ENCODE measurements at places on chromosomes 3 and 15.

GRCh38 chr15:99764522-99764921 is 31.3 kb upstream of the LYSMD4 start:
- no peak for DNase-seq

DNA sequence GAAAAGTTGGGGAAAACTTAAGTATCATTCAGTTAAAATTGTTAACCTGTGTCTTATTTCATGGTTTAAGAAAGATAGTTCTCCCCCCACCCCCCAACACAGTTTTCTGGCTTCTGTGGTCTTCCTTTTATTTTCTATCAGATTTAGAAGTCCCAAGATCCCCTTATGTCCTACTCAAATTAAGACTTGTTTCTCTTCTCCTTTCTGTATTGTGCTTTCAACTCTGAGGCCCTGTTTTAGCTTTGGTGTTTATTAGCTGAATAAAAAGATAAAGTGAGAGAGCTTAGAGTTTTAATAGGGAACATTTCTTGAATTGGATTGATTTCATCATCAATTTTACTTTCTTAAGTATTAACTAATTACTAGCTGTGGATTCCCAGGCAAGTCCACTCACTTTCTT is 62.6 kb downstream of the AKAP13 start:
- DNase-seq = no peak

DNA sequence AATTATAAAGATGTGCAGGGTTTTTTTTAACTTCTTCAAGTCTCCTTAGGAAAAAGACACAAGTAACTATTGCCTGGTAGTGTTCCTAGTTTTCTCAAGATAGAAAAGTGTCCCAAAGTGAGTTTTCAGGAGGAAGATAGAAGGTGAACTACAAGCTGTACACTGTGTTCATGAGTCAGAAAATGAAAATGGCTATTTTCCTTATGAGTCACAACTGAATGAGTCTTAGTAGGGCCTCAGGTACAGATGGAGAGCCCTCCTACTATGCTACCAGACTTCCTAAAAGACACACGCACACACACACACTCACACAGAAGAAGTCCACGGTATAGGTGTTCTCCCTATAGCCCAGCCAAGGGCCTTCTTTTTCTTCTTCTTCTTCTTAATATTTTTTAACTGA is 3.1 kb downstream of the MYO1E start:
- no peak for DNase-seq

DNA sequence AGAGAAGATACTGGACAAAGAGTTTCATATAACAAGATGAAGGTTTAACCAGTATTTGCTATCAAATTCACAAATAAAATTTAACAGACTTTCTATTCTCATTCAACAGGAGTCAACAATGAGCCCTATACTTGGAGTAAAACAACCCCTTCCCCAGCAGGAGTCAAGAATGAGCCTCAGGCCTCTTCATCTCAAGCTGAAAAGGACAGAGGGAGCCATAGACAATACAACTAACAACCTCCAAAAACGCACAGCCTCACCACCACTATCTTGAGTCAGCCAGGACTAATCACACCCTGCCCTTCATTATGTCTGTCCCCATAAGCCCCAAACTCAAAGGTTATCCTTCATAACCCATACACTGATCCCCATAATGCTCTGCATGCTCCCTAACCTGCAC is 36.4 kb downstream of the ETFA start:
- no peak for DNase-seq

DNA sequence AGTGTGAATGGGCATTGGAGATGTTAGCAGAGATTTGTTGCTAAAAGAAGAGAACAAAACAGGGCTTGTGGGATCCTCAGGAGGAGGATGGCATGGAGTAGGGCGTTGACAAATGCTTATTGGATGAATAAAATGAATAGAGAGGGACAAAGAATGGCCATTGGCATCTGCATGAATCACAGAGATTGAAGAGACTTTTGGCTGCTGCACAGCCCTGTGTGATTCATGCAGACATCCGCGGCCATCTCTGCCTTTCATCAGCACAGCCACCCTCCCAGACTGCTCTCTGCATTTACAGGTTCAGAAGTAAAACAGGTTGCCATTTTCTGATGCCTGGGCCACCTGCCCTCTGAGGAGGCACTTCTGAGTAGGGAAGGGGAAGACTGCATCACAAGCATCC is 397.9 kb downstream of the EPHB1 start:
- no peak for DNase-seq

GRCh38 chr3:185900228-185900627 is 37.6 kb downstream of the TRA2B start:
- no peak for DNase-seq

DNA sequence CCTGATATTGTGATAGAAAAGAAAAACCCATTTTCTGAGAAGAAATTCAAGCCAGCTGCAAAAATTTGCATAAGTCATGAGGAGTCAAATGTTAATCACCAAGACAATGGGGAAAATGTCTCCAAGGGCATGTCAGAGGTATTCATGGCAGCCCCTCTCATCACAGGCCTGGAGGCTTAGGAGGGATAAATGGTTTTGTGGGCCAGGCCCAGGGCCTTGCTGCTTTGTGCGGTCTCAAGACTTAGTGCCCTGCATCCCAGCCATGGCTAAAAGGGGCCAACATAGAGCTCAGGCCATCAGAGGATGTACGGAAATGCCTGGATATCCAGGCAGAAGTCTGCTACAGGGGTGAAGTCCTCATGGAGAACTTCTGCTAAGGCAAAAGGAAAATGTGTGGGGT is 631.1 kb downstream of the NLGN1 start:
- no peak for DNase-seq

DNA sequence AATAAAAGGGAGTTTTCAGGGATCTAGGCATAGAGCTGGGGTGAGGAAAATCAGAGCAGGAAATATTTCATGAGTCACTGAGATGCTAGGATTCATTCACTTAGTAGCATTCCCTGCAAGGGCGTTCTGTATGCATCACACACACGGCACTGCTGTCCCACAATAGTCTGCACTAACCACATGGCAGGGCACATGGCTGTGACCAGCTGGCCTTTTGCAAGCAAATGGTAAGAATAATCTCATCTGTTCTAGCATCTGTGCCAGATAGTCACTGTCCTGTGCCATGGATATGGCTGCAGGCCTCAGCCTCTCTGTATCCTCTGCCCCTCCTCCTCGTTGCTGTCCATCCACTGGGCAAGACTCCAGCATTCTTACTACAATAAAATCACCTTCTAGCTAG is 37.8 kb downstream of the BOC start:
- DNase-seq = no peak

- no peak for DNase-seq
Measured at GRCh38 chr15:89833966-89834365, 19.3 kb upstream of the ANPEP start.

GRCh38 chr15:47820747-47821319 is 103.5 kb downstream of the SEMA6D start:
- no peak for DNase-seq

- DNase-seq = no peak
Measured at GRCh38 chr3:105503191-105503593, 136.5 kb downstream of the ALCAM start.

- no peak for DNase-seq
Measured at GRCh38 chr15:77612958-77613601, 19.6 kb downstream of the LINGO1 start.

- no peak for DNase-seq
Measured at GRCh38 chr15:98803228-98804056, 155.1 kb downstream of the IGF1R start.

DNA sequence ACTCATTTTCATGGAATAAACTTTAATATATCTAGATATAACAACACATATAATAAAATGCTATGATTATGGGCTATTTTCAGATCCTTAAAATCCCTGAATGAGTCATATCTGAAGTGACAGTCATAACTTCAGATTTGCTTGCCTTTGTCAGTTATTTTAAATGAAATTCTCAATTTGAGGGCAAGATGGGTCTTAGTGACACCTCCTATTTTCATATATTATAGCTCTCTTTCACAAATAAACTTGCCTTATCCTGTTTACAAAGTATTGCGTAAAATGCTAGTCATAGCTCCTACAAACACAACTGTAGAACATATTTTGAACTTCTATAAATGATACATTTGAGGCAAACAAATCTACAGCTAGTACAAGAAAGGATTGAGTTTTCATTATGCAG is 6.2 kb upstream of the THRB start:
- DNase-seq = no peak

- no peak for DNase-seq
Measured at GRCh38 chr3:192747746-192748145, 20.4 kb upstream of the FGF12 start.

DNA sequence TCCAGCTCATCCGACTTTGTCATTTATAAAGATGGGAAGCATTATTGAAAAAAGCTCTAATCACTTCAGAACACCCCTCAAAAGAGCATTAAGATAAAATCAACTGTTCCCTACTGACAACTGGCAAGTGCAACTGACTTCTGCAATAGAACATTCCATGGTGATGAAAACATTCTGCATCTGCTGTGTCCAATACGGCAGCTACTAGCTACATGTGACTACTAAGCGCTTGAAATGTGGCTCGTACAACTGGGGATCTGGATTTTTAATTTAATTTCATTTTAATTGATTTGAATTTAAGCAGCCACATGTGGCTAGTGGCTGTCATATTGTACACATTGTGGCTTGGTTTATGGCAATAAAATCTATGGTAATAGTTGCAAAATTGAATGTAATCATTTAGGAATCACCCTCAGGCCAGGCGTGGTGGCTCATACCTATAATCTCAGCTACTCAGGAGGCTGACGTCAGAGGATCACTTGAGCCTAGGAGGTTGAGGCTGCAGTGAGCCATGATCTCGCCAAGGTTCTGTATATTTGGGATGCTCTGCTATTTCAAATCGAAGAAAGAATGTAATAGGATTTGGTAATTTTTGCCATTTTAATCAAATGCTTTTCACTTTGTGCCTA is 390.3 kb downstream of the GABRB3 start:
- DNase-seq = no peak

- DNase-seq = no peak
Measured at GRCh38 chr15:89442671-89443307, 53.6 kb downstream of the RHCG start.

GRCh38 chr15:68220489-68220888 is 9.0 kb downstream of the CLN6 start:
- DNase-seq = no peak

DNA sequence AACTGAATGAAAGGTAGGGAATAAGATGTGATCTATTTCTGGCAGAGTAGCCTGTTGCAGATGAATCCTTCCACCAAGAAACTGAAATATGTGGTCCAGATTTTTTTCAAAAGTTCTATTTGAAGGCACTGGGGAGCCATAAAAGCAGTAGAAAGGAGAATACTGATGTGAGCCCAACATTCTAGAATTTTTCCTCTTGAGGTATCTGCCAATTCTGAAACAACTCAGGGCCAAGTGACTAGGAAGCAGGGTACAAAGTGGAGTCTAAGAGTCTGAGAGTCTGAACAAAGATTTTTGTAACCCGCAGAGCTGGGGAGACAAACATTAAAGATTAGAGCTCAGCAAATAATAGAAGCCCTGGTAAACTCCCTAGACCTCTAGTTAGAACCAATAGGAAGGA is 58.3 kb upstream of the SLCO3A1 start:
- no peak for DNase-seq

DNA sequence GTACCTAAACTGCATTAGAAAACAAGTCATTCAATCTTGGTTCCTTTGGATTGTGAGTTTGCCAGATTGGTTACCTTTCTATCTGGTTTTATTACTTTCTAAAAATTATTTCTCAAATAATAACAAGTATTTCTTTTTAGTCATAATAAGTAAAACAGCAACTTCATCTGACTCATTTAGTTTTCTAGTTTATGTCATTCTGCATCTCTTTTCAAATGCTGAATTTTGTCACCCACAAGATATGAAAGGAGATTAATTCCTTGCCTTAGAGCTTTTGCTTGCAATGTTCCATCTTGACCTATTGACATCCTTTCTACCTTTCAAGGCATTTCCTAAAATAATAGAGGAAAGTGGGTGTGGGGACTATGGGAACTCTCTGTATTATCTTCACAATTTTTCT is 253.6 kb upstream of the PEX5L start:
- DNase-seq = no peak

GRCh38 chr3:49721896-49722781 is 1.6 kb downstream of the GMPPB start:
- no peak for DNase-seq

DNA sequence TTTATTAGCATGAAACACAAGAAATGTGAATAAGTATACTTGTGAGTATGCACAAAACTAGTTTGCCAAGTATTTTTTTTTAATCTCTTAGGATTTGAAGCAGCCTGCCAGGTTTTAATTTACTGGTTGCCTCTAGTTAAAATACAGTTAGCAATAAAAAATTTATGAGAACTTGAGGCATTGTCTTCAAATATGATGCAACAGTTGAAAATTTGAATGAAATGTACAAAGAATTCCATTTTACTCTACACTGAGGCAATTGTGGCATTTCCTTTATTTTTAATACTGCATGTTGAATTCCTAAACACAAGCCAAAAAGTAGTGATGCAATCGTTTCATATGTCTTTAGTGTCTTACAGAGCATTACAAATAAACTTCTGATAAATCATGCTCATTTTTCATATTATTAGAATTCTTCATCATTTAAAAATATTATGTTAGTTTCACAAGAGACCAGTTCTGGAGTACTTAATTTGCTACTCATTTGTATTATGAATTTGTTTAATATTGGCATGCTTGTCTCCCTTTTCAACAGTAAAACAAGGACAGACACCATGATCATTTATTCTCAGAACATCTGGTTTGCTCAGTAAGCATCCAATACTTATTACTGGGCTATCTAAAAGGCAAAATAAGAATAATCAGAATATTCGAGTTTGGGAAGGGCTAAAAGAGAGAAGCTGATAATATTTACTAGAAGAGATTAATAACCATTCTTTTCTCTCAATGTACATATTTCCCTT is 124.8 kb upstream of the PTX3 start:
- no peak for DNase-seq

GRCh38 chr3:67601385-67601784 is 53.0 kb downstream of the SUCLG2 start:
- DNase-seq = no peak

- no peak for DNase-seq
Measured at GRCh38 chr3:120348065-120348990, 826 bp downstream of the LRRC58 start.

GRCh38 chr15:38130205-38130567 is 122.5 kb upstream of the SPRED1 start:
- no peak for DNase-seq

DNA sequence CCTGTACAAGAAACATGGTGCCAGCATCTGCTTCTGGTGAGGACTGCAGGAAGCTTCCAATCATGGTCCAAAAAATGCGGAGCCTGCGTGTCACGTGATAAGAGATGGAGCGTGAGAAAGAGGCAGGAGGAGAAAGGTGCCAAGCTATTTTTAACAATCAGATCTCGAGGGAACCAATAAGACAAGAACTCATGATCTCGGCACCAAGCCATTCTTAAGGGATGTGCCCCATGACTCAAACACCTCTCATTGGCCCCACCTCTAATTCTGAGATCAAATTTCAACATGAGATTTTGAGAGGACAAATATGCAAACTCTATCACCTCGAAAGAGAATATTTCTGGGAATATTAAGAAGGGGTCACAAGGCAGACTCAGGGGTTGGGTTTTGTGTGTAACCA is 107.2 kb downstream of the PYDC2 start:
- DNase-seq = no peak

All from stimulated activated CD8-positive, alpha-beta memory T cell treated with anti-CD3 and anti-CD28 coated beads, Interleukin-15, amount 100 ng/mL, for 4 hours (primary cell).